ENCODE measurements at places on chromosomes 7 and 10. TPM values are rescaled to one million over a fixed set of nuclear protein-coding genes. Genes with fewer than 3 reads are reported as not detected.

GRCh38 chr7:123355576-123356190 lies 155.9 kb upstream of the SLC13A1 start:
- no peak for DNase-seq

GRCh38 chr7:152860310-152860709 lies 100.8 kb downstream of the ACTR3B start:
- DNase-seq: no peak

DNA sequence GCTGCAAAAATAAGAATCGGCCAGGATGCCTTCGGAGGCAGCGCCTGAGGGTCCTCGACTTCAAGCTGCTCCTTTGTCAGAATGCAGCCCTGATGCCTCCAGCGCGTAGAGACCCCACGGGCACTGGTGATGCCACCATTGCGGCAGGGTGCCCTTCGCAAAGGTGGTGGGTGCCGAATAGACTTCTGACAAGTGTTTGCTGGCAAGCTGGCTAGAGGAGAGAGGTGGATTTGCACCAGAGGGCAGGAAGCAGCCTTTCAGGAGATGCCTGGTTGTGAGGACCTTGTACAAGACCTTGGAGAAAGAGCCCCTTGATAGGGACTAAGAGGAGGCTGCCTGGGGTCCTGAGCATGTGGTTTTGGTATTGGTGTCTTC lies 103.2 kb upstream of the PPIF start:
- no peak for DNase-seq

DNA sequence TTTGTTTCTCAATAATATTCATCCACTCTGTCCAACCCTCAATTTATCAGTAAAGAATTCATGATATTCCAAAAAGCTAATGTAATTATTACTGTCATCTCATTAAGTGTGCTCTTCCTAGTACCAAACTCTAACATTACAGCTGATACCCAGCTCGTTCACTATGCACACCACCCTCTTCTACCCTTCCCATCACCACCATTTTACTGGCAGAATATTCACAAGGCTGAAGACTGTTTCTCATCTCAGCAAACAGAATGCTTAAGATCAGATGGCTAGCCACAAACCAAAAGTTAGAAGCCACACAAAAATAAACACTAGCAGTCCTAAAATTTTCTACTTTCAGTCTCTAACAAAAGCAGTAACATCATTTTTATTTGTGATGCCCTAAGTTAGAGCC lies 121.5 kb downstream of the SRPK2 start:
- no peak for DNase-seq

GRCh38 chr10:65275296-65275695 lies 1650.5 kb upstream of the LRRTM3 start:
- no peak for DNase-seq

- DNase-seq: no peak
These were observed 142.0 kb downstream of the HDAC9 start for GRCh38 chr7:18637516-18637915.

DNA sequence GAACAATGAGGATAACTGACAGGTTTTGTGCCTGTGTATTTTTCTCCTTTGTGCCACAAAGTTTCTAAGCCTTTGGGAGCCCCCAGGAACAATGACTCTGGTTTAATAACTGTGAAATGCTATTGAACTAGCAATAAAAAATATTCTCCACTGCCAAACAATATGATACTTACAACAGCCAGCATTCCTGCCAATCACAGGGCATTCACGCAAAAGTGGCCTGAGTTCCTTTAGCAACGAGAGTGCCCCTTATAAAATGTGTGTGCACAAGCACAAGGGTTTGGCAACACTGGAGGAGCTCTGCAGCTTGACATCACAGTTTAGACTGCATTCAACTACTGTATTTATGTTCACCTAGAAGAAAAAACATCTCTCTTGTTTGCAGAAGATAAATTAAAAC lies 412.9 kb upstream of the NFE2L3 start:
- DNase-seq: no peak

GRCh38 chr10:117757086-117757720 lies 214.7 kb downstream of the EMX2 start:
- no peak for DNase-seq

DNA sequence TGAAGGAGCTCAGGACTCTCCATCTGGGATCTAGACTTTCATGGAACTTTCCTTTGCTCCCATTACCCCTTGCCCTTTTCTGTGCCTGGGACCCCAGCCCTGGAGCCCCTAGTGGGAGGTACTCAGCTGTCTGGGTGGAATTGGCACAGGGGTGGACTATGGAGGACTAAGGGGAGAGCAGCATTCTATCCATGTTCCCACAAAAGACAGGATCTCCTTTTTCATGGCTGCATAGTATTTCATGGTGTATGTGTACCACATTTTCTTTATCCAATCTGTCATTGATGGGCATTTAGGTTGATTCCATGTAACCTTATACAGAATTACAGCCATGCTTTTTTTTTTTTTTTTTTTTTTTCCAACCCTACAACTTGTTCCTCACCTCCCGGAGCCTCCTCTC lies 89.1 kb downstream of the GALNT17 start:
- DNase-seq: no peak

DNA sequence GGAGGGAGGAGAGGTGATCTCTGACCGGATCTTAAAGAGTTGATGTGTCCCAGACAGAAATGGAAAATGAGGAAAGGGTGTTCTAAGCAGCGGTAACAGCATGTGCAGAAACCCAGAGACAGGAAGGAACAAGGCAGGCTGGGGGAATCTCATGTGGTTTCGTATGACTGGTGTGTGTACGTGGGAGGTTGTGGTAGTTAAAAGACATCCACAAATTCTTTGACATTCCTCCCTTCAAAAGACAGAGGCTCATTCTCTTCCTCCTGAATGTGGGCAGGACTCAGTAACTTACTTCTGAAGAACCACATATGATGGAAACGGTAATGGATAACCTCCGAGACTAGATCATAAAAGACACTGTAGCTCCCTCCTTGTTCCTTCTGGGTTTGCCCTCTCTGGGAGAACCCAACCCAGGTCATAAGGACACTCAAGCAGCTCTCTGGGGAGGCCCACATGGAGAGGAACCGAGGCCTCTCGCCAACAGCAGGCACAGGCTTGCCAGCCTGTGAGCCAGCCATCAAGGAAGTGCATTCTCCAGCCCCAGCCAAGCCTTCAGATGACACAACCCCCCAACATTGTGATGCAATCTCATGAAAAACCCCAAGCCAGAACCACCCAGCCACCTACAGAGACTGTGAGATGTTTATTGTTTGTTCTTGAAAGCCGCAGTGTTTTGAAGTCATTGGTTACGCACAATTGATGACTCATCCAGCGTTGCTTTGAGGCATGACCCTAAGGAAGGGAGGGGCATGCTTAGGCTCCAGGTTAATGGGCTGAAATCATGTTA lies 116.0 kb downstream of the SLIT1 start:
- no peak for DNase-seq

DNA sequence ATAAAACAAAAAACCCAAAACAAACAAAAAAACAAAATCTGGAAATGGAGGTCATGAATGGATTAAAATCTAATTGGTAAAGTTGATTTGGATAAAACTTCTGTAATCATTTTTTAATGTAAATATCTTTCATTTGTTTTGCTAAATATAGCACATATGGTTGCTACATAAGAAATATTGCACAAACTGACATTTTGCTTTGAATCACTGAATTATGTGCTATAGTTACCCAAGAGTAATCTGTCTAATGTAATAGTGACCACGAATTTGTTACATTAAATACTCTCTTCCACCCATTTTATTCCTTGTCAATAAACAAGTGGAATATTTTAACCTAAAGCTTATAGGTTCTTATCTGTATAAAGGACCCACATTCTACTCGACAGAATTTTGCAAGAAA lies 6.2 kb downstream of the CFAP58 start:
- DNase-seq: no peak

DNA sequence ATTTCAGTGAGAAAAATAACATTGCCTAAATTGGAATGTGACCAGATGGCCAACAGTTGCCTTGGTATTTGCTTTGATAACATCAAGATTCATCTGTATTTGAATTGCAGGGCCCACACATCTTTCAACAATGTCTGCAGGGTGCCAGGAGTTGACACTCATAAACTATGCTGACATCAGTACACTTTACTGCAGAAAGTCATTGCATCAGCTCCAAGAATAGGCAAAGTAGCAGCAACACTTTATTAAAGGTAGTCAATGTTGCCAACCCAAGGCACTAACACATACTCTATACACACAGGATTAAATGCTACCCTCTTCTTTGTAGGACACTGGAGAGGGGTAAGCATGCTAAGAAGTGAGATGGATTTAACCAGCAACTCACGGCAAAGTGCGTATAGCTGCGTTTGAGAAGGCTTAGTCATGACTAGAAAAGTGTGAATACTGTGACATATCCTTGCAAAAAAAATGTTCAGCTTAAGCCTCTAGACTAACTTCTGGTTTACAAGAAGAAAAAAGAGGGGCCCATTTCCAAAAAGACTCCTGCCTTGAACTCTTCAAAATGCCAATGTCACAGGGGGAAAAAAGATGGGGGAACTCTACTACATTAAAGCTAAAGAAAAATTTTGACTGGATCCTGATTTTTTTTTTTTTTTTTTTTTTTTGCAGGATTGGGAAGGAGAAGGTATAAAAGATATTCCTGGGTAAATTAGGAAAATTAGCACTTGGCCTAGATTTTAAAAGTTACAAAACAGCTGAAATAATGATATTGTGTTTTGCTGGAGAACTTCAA lies 2.2 kb downstream of the BBIP1 start:
- no peak for DNase-seq

DNA sequence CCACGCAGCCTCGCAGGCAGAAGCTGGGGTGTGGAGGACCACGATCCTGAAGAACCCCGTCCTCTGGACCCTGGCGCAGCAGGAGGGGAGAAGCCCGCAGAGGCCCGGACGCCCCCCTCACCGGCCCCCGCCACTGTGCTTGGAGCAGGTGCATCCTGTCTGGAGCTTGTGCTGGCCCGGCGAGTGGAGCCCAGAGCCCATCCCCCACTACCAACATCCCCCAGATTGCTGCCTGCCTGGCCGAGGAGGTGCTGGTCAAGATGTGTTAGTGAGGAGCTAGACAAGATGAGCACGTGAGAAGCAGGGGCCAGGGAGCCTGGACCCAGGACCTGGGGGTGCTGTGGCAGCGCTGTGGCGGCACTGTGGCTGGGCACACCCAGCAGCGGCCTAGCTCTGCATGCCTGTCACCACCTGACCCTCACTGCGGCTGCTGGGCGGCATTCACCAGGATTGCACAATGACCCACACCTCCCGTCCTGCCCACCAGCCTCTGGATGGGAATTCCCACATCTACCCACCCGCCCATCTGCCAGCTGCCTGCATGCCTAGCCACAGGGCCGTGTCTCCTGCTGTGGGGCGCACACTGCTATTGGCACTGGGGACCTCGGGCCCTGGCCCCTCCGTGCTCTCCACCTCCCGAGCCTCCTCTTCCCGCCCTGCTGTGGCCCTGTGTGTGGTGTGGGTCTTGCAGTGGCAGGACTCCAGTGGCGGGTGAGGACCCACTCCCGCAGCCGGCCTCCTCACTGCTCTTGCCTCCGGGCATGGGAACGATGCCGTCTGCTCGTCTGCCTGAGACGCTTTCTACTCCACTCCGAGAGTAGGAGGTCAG lies 11.8 kb downstream of the GPR146 start:
- no peak for DNase-seq

GRCh38 chr7:141585592-141586510 lies 34.6 kb downstream of the AGK start:
- no peak for DNase-seq

DNA sequence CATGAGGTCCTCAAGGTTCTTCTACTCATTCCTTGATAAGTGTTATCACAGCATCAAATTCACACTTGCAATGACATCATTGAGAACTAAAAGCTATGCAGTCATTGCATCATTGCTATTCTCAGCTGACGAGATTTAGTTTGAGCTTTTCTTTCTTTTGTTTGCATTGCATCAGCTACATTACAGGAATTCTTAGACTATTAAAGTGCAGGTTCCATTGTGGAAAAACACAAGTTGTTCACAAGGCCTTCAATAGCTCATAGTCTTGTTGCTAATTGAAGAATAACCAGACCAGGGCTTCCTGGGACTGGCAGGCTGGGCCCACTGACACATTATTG lies 139.3 kb downstream of the CXCL12 start:
- DNase-seq: no peak

DNA sequence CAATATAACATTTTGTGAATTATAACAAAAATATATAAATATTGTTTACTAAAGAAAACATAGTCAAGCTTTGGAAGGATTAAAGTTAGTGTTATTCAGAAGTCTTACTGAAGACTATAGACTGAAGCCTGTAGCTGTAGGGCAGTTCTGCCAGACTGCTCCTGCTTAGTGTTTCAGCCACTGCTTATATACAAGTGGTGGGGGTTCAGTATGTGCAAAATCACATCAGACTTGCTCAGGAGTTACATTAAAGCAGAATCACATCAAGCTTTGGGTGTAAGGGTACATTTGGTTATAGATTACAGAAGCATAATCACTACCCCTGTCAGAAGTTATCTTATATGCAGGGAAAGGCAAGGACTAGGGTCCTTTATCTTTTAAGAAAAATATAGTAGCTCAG lies 653.8 kb downstream of the ANKRD7 start:
- DNase-seq: no peak

DNA sequence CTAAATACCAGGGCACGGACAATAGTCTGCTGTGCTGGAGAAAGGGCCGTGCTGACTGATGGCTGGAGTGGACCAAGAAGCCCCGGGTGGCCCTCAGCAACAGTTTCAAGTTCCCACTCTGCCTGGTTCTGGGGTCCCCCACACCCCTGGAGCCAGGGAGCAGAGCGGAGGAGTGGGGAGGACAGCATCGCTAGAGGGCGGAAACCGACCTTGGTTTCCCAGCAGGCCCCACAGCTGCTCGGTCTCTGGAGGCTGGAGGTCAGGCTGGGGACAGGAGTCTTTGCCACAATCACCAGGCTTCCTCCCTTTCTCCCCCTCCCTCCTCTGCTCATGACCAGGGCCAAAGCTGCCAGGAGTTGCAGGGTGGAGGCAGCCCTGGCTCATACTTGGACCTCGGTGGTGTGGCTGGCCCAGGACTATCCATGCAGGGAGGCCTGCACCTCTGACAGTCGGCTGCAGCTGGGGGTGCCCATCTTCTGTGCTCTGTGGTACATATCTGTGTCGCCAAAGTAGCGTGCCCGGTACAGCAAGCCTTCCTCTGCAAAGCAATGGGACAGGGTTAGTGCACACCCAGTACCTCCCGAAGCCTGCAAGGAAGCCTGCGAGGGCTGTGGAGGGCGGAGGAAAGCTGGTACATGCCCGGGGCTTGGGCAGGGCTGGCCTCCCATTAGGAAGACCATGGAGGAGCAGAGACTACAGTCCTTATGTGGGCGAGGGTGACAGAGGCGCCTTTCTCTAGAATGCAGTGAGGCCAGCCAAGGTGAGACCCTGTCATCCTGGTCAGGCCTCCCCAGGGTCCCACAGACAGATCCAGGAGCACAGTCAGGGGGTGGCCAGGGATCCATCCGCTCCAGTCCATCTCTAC lies 19.1 kb downstream of the DNAJB12 start:
- DNase-seq: peak; percentile 92

ANKRD30A gene
- total RNA-seq: not detected

LRIT1 gene
- total RNA-seq: not detected

ITIH5 gene
- 33.6 TPM for total RNA-seq

ASIC3 gene
- total RNA-seq: 1.5 TPM

PSD gene
- total RNA-seq: 0.83 TPM

ODAD2 gene
- total RNA-seq: 5.3 TPM

OR2A42 gene
- total RNA-seq: 0.14 TPM
